Activated CD4-positive, alpha-beta T cell treated with anti-CD3 and anti-CD28 coated beads, Interleukin-2, amount 50 U/mL, for 48 hours (primary cell): ENCODE measurements at places on chromosomes 12 and 14.

DNA sequence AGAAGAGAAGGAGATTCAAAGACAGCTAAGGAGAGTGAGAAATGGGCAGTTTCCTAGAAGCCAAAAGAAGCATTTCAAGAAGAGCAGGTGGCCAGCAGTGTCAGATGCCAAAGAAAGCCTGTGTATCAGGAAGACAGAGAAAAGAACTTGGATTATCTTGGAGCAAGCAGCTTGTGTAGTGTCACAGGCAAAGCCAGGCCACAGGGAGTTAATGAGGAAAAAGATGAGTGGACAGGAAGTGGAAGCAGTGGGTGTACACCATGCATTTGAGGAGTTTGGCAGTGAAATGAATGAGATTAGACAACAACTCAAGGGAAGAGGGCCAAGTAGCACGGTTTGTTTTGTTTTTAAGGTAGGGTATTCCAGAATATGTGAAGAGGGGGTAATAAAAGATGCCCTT is 5.6 kb upstream of the MYH7 start:
- DNase-seq: no peak

- DNase-seq: no peak
Measured at GRCh38 chr14:77903937-77904617, 104.2 kb downstream of the ADCK1 start.

DNA sequence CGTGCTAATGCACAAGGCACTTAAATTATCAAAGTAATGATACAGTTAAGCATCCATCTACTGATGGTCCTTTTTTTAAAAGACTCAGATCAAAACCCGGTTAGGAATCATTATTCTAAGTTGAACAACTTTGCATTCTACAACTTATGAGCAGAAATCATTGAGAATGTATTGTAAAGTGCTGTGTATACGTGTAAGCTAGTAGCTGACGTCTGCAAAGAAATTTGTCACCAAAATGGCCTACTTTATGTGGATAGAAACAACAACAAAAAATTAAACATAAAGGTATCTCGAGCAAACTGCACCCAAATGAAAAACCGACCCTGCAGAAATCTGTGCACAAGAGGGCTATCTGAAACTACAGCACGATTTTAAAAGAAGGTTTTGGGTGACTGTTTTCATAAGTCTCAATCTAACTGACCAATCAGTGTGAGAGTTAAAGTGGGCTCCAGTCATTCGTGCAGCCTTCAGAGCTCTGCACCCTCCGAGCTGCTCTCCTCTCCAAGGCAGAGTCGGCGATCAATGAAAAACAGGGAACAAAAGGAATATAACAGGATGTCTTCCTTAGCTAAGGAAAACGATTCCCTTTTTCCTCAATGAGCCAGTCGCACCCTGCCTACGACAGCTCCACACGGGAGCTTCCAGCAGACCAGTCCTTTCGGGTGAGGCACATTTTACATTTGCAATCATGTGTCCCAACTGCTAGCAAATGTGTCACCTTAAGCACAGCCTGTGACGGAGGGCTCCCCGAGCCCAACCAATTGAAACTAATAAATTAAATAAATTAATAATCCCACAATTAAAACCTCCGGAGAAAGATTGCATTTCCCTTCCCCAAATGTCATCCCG is 200.7 kb upstream of the FOXN3 start:
- no peak for DNase-seq

GRCh38 chr12:51374361-51374760 is 16.8 kb downstream of the GALNT6 start:
- no peak for DNase-seq

GRCh38 chr14:80110721-80111120 is 100.6 kb downstream of the DIO2 start:
- no peak for DNase-seq

DNA sequence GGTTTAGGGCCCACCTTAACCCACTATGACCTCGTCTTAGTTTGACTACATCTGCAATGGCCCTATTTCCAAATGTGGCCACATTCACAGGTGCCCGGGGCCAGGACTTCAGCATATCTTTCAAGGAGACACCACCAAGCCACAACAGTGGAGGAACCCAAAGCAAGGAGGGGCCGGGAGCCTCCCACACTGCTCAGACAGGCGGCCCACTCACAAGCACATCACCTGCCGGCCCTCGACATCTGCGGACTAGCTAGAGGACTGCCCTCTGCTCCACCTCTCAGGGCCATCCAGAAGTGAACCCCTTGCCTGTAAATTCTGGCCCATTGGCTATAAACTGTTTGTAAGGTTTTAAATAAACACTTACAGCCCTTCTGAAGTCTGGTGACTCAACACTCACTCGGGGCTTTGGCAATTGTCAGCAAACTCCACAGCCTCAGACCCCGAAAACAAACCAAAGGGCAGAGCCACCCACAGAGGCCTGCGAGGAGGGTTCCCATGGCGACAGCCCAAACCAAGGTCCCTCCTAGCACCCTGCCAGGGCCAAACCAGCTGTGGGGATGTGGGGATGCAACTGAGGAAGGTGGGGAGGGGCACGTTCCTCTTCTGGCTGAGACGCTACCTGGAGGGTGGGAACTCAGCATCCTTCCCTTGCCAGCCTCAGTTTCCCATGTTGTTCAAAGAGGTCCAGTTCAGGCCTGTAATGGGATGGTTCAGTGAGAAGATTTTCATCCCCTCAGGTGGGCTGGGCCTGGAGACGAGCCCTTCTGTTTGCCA is 95.8 kb downstream of the DICER1 start:
- DNase-seq: no peak

DNA sequence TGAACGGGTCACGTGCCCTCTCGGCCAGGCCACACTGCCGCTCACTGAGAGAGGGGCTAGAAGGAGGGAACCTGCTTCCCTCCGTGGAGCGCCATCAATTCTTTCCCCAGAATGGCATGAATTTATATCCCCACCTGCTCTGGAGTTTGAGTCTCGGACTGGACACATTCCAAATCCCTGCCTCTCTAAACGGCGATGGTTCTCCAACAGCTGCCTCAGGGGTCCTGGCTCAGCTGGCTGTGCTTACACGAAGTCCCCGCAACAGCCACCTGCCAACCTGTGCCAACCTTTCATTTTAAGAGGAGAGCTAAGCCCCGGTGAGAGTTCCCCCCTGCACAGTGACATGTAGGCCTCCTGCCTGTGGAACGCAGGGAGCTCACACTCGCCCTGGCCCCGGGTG is 73.2 kb downstream of the RIMBP2 start:
- DNase-seq: no peak

- no peak for DNase-seq
Measured at GRCh38 chr12:44873898-44874297, 2.2 kb downstream of the NELL2 start.

- no peak for DNase-seq
Measured at GRCh38 chr14:93019367-93019843, 96.3 kb downstream of the ITPK1 start.

GRCh38 chr12:109065154-109065852 is 12.9 kb downstream of the USP30 start:
- DNase-seq: no peak

- no peak for DNase-seq
Measured at GRCh38 chr12:12476857-12477531, 85.7 kb downstream of the DUSP16 start.

DNA sequence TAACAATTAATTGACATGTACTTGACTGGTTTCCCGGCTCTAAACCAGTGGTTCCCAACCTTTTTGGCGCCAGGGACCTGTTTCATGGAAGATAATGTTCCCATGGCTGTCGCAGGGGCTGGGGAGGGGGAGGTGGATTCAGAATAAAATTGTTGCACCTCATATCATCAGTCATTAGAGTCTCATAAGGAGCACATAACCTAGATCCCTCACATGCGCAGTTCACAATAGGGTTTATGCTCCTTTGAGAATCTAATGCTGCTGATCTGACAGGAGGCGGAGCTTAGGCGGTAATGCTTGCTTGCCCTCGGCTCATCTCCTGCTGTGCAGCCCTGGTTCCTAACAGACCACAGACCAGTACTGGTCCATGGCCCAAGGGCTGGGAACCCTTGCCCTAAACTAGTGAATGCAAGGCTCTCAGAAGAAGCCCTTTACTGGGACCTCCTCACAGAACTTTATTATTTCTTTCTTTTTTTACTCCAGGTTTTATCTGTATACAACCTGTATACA is 86.4 kb upstream of the SINHCAF start:
- DNase-seq: no peak

DNA sequence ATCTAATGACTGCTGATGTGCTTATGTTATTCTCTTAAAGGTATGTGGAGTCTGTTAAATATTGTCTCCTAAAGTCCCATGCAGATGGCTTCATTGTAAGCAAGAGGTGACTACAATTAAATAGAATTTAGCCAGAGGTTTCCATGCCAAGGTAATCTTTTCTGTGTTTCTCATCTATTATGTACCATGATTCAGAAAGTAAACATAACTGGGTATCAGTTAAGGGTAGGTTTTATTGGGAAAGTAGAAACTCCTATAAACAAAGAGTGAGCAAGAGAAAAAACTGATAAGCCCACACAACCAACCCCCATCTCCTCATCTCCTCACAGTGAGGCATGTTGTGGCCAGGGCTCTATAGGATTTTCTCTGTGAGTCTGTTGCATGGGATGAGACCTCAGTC is 611.7 kb downstream of the SNAPC1 start:
- DNase-seq: no peak

DNA sequence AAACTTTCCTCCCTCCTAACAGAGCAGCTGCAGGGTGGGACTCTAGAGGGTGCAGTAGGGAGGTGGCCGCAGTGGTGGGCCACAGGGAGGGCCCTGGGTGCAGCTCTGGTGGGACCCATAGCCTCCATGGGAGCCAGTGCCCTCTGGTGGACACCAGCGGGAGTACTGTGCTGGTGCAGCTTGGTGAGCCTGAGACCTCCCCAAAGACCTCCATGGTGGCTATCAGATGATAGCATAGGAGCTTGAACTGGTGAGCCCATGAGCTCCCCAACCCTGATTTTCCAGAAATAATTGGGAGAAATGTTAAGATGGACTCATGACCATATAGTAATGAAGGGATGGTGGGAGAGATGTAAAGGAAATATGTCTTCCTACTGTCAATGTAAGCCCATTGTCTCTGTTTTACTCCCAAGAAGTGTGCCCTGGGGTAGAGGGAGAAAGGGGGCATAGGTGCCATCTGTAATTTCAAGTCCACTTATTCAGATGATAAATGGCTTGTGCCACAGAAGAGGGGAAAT is 98.7 kb downstream of the GAS2L3 start:
- DNase-seq: peak; percentile 39

- DNase-seq: peak; percentile 80
Measured at GRCh38 chr12:57452937-57453509, 2.1 kb upstream of the INHBE start.

- no peak for DNase-seq
Measured at GRCh38 chr12:45477526-45477925, 252.0 kb upstream of the ARID2 start.

- no peak for DNase-seq
Measured at GRCh38 chr14:38528582-38528981, 272.7 kb upstream of the CLEC14A start.

- no peak for DNase-seq
Measured at GRCh38 chr14:21534576-21534975, 8.4 kb upstream of the SALL2 start.

GRCh38 chr14:67943947-67944346 is 124.4 kb downstream of the RAD51B start:
- peak; percentile 45 for DNase-seq

DNA sequence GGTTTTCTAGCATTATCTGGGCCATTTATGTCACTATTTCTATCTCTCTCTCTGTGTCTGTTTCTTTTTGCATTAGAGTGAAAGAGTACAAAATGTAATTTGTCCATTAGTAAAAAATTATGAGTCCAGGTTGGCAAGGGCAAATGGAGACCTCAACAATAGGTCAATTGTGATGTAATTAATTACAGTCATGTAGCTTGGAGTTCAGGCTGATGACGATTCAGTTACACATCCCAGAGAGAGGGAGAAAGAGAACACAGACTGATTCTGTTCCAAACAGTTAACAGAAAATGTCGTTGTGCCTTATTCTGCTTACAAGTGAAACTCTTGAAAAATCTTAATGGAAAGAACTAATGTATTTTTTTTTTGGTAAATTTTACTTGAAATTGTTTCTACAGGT is 83.3 kb downstream of the ATXN7L3B start:
- DNase-seq: no peak

GRCh38 chr14:34359420-34360117 is 102.5 kb downstream of the SPTSSA start:
- no peak for DNase-seq

DNA sequence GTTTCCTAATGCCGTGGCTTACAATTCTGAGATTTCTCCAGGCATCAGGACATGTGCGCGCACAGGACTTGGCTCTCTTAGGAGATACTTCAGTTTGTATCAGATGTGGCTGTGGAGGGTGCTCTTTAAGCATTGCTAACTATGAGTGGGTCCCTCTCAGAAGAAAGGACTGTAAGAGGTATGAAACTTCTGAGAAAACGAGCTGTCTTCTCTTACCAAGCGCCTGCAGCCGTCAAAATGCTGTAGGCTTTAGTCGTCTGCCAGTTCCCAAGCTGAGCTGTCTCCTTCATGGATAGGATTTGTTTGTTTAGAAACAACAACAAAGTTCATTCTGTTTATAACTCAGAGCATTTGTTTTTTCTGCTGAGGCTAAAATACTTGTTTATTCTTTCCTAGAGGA is 16.1 kb upstream of the MANSC4 start:
- no peak for DNase-seq

DNA sequence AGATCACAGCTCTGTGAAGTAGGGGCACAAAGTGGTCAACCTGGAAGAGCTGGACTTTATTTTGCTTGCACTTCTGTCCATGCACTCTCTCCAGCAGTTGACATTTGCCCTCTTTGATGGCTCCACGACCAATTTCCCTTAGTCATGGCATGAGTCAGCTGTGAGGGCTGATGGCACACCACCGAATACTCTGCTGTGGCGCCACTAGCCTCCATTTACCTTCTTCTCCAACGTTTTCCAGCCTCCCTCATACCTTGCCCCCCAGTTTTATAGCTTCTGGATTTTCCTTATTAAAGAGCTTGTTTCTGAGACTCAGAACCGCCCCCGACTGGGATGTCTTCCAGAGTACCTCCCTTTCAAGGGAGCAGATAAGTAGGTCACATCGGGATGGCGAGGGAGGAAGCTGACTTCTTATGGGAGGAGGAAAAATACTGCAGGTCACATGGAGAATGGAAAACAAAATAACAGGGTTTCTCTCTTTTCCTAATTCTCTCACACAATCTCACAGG is 17.6 kb downstream of the NINJ2 start:
- no peak for DNase-seq

- DNase-seq: no peak
Measured at GRCh38 chr12:104064842-104065427, 604 bp downstream of the HCFC2 start.

GRCh38 chr12:100481021-100481420 is 7.4 kb downstream of the NR1H4 start:
- DNase-seq: no peak

- peak; percentile 70 for DNase-seq
Measured at GRCh38 chr14:73787486-73788316, 63.9 kb upstream of the PTGR2 start.

- no peak for DNase-seq
Measured at GRCh38 chr14:103220134-103220981, 97.1 kb downstream of the TNFAIP2 start.

GRCh38 chr14:32898876-32899275 is 39.8 kb upstream of the NPAS3 start:
- no peak for DNase-seq
